ENCODE measurements at places on chromosomes 1 and 21. TPM values are rescaled to one million over a fixed set of nuclear protein-coding genes. Genes with fewer than 3 reads are reported as not detected.

- no peak for DNase-seq
Measured at GRCh38 chr21:14313300-14313699, 69.6 kb downstream of the HSPA13 start.

GRCh38 chr21:21813289-21813688 is 815.1 kb downstream of the NCAM2 start:
- no peak for DNase-seq

- no peak for DNase-seq
Measured at GRCh38 chr1:46289976-46290375, 13.4 kb downstream of the LRRC41 start.

GRCh38 chr1:234926264-234926558 is 202.4 kb downstream of the TOMM20 start:
- DNase-seq: no peak

- no peak for DNase-seq
Measured at GRCh38 chr1:71422221-71422620, 341.4 kb upstream of the ZRANB2 start.

GRCh38 chr1:19710825-19711611 is 46.3 kb downstream of the HTR6 start:
- no peak for DNase-seq

DNA sequence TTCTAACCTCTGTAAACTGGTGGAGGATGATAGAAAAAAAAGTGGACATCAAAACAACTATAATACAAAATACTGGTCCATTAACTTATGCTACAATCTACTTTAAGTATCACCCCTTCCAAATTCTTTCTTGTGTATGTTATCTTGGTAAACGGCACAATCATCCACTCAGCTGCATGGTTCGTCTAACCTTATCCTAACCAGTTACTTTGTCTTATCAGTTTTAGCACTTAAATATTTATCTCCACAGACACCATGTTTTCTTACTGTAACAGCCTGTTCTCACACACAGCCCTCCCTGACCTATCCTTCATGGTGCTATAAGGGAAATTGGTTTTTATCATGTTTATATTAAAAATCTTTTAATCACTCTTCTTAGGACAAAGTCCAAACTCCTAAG is 157.2 kb downstream of the PTGER3 start:
- DNase-seq: no peak

- no peak for DNase-seq
Measured at GRCh38 chr1:43370564-43370963, 2.8 kb upstream of the ELOVL1 start.

Gene CNN3
- 55.4 TPM for total RNA-seq

GRCh38 chr1:214547747-214548146 is 3.7 kb downstream of the PTPN14 start:
- DNase-seq: no peak

DNA sequence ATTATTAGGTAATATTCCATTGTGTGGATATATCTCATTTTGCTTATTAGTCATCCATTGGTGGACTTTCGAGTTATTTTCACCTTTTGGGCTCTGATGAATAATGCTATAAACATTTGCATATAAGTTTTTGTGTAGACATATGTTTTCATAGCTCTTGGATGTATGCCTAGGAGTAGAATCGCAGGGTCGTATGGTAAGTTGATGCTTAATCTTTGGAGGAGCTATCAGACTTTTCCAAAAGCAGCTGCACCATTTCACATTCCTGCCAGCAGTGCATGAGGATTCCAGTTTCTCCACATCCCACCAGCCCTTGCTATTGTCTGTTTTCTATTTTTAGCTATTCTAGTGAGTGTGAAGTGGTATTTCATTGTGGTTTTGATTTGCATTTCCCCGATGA is 120.3 kb upstream of the TMEM51 start:
- peak; percentile 52 for DNase-seq

GRCh38 chr1:184150776-184151531 is 99.4 kb downstream of the TSEN15 start:
- no peak for DNase-seq

GRCh38 chr1:101884621-101885020 is 112.1 kb downstream of the OLFM3 start:
- DNase-seq: no peak

GRCh38 chr1:112297536-112297935 is 98.5 kb upstream of the CTTNBP2NL start:
- DNase-seq: peak; percentile 50

GRCh38 chr1:23581219-23581618 is 21.9 kb upstream of the ID3 start:
- DNase-seq: no peak

DNA sequence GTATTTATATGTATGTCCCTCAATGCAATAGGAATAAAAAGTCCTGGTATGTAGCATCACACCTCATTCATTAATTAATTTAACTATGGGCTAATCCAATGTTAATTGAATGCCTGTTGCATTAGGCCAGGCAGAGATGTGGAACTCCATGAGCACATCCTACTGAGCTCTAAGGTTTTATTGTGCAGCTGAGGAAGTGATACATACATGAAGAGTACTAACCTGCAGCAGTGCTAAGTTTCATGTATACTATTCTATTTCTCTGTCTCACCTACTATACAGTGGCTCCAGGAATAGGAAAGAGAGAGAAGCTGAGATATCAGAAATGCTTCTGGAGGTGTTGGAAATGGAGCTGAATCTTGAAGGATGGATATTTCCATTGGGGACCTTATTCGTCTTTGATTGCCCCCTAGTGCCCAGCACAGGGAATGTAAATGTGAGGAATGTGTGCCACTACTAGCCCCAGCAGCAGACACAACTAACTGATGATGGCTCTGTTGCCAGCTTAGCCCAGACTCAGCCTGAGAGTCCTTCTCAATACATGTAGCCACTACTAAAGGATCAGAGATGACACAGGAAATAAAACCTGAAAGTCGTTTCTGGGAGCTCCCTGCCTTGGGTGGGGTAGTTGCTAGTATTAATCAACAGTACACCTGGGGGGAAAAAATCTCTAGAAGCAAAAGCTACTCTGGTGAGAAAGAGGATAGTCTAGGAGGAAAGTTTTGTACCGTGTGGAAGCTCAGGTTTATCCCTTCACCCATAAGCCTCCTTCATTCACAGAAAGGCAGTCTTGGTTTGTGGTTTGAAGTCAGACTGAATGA is 173.3 kb upstream of the FOXD3 start:
- DNase-seq: peak; percentile 35

- no peak for DNase-seq
Measured at GRCh38 chr1:38004284-38005108, 818 bp downstream of the FHL3 start.

GRCh38 chr1:9510130-9510529 is 29.1 kb upstream of the SLC25A33 start:
- DNase-seq: no peak

GRCh38 chr1:230632273-230632873 is 9.9 kb upstream of the COG2 start:
- DNase-seq: peak; percentile 47

Gene MED8
- 83.2 TPM for total RNA-seq

DNA sequence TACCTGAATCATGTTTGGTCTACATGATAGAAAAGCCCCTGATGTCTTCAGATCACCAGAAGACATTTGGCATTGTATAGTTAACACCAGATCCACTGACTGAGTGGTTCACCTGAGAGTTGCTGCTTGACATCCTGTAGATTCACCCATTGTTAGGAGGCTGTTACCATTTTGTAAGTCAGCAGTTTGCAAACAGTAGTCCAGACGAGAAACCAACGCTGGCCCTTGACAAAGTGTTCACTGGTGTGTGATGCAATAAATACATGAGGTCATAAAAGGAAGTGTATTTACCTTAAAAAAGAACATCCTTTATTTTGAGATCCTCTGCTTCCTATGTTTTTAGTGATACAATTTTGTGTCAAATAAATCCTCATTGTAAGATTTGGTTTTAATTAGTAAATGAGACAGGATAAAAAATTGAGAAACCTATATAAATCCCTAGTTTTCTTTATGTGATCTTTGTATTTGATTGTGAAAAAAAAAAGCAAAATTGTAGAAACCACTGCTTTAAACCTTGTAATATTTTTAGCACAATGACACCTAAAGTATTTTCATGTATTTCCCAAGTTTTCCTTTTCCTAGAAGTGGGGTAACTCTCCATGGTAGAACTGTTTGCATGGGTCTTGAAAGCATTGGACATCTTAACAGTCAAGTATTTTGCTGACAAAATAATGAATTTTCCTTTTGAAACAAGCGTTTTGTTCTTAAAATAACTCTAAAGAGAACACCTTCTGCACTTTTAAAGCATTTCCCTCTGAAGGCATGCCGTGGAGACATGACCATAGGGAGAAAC is 204.3 kb downstream of the FGGY start:
- DNase-seq: peak; percentile 75

Gene LCE1C
- not detected for total RNA-seq

Gene GPR37L1
- total RNA-seq: under 0.01 TPM

Gene BRINP3
- not detected for total RNA-seq

- DNase-seq: no peak
Measured at GRCh38 chr21:42448686-42449085, 45.0 kb downstream of the UBASH3A start.

- DNase-seq: peak; percentile 55
Measured at GRCh38 chr1:32232558-32233304, 10.5 kb downstream of the EIF3I start.

DNA sequence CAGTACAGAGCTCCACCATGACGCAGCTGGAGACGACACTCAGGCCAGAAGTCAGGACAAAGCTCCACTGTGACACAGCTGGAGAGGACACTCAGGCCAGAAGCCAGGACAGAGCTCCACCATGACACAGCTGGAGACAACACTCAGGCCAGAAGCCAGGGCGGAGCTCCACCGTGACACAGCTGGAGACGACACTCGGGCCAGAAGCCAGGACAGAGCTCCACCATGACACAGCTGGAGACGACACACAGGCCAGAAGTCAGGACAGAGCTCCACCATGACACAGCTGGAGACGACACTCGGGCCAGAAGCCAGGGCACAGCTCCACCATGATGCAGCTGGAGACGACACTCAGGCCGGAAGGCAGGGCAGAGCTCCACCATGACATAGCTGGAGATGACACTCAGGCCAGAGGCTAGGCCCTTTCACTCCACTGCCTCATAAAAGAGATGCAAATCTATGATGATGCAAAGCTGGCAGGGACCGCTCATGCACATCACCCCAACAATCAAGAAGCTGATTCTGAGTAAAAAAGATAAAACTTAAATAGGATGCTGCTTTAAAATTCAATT is 13.6 kb upstream of the OR2B11 start:
- DNase-seq: no peak

GRCh38 chr21:30880914-30881313 is 466 bp downstream of the KRTAP11-1 start:
- DNase-seq: no peak

GRCh38 chr1:204746838-204747442 is 61.4 kb upstream of the LRRN2 start:
- peak; percentile 51 for DNase-seq

GRCh38 chr21:38863291-38863690 is 57.6 kb downstream of the ETS2 start:
- no peak for DNase-seq

DNA sequence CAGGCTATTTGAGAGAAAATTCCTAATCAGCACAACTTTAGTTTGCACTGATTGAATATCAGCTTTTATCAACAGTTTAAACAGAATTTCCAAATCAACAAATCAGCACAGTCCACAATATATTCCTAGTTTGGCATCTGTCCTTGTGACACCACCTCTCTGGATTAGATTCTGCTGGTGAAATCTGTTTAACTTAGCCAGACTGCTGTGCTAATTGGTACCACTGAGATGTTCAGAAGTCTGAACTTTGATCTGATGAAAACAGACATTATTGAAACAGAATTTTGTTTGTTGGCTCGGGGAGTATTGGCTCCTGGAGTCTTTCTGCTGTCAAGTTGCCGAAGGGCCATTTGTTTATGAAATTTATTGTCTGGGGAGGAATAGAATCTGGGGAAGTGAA is 17.0 kb upstream of the NGF start:
- no peak for DNase-seq

Gene SYNC
- 7.6 TPM for total RNA-seq

Gene SPRR2F
- not detected for total RNA-seq

Data from bronchial epithelial cell (primary cell).